Activated CD4-positive, alpha-beta T cell treated with anti-CD3 and anti-CD28 coated beads, Interleukin-2, amount 50 U/mL, for 1 hour (primary cell): ENCODE measurements at places on chromosomes 5 and 9.

DNA sequence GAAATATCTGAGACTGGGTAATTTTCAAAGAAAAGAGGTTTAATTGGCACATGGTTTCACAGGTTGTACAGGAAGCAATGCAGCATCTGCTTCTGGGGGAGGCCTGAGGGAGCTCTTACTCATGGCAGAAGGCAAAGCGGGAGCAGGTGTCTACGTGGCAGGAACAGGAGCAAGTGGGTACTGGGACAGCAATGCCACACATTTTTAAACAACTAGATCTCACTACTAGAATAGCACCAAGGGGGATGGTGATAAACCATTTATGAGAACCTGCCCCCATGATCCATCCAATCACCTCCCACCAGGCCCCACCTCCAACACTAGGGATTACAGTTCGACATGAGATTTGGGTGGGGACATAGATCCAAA, 47.6 kb upstream of the HOMER1 start:
- DNase-seq = no peak

DNA sequence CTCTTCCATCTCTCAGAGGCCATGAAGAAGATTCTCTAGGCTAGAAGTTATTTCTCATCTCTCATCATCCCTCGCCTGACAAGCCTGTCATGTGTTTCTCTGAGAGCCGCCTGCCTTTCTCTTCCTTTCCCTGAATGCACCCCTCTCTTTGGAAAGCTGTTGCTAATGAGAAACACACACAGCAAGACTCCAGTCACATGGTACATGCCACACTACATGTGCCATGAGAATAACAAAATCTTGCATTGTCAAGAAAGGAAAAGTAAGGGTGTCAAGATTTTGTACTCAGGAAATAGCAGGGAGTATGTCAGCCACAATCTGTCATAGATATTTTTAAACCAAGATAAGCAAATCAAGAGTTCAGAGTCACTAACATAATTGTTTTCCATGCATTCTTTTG, 8.9 kb downstream of the AGXT2 start:
- DNase-seq = no peak

- no peak for DNase-seq
Observed at GRCh38 chr9:90884178-90884577, 82.6 kb downstream of the SYK start.

- DNase-seq = no peak
Observed at GRCh38 chr9:93049491-93049890, 9.0 kb upstream of the SUSD3 start.

DNA sequence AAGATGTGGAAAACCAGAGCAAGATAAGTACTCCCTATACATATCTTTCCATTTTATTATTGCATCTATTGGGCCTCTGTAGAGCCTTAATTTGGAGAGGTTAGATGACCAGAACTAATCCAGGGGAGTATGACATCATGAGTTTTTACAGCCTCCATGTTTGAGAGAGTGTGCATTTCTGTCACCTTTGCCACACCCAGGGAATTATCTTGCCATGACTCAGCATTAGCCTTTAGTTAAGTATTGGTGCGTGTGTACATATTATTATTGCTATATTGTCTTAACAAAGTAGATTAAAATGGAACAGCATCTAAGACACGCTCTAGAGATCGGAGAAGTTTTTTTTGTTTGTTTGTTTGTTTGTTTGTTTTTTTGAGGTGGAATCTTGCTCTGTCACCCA, 27.6 kb downstream of the DIMT1 start:
- no peak for DNase-seq

DNA sequence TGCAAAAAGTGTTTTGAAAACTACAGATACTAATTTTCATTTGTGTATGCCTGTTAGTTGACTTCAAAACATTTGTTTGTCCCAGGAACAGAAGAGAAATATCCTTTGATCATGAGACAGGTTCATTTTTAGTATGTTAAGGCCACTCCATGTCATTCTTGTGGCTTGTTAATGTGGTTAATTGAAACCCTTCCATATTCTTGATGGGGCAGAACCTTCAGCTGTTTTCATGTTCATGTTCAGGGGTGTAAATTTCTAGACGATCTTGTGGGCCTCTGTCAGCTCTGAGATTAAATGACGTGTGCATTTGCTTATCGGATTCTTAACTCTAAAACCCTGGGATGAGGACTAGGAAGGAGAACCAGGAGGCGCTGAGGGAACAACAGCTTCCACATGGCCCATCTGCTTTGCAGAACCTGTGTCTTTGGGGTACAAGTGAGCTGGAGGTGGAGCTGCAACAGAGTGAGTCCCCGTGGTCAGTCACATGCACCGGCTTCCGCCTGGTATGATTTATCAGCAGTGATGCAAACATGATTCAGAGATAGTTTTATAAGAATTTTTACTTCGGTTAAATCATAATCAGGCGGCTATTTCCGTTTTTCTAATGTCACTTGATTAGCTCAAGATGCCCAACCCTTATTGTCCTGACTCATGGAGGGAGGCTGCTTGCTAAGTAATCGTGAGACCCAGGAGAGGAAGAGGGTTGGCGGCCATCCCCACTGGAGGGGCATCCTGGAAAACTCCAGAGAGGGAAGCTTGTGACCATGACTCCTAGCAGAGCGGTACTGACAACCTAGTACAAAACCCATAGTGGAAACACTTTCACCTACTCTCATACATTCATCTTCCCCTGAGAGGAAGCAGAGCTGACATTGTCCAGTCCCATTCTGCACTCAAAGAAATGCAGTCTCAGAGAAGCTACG, 138.4 kb downstream of the C9orf152 start:
- DNase-seq = no peak

- no peak for DNase-seq
Observed at GRCh38 chr5:85998656-85999055, 619.1 kb upstream of the COX7C start.

- no peak for DNase-seq
Observed at GRCh38 chr9:130715270-130715669, 21.7 kb downstream of the EXOSC2 start.

- no peak for DNase-seq
Observed at GRCh38 chr5:129836321-129836720, 67.9 kb upstream of the CHSY3 start.

DNA sequence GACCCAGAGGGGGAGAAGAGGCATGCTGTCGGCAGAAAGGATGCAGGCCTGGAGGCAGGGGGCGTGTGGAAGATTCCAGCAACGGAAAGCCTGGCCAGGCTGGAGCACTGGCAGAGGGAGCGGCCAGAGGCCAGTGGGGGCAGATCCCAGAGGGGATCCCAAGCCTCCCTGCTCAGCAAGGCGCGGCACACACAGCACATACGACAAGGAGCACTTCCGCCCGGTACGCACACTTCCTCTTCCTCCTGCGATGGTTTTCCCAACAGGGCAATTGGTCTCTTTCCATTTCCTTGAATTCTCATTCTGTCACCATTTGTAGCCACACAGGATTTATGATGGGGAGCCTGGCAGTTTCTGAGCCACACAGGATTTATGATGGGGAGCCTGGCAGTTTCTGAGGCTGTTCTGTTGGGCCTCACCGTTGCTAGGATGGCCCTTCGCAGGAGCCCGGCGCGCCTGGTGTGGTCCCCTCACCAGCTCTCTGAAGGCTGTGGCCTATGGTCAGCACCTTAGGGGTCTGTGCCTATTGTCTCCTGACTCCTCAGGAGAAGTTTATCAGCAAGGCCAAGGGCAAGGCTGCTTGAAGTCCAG, 123.5 kb upstream of the RAPGEF1 start:
- DNase-seq = no peak

GRCh38 chr5:53790026-53790425, 229.6 kb downstream of the NDUFS4 start:
- DNase-seq = no peak

DNA sequence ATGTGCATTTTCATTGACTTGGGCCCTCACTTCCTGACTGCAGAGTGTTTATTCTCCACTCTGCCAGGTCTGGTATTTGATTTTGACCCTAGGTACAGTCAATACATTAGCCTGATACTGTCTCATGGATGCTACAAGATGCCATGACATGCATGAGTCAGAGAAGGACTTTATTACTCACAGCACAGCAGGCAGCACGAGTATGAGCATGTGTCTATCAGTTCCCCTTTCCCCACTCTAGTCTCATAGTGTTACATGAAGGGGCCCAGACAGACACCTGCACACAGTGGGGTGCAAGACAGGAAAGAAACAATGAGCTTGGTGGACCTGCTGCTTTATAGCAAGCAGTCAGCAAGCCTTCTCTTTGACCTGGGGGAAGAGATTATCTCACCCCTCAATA, 19.6 kb downstream of the ITGA2 start:
- no peak for DNase-seq

DNA sequence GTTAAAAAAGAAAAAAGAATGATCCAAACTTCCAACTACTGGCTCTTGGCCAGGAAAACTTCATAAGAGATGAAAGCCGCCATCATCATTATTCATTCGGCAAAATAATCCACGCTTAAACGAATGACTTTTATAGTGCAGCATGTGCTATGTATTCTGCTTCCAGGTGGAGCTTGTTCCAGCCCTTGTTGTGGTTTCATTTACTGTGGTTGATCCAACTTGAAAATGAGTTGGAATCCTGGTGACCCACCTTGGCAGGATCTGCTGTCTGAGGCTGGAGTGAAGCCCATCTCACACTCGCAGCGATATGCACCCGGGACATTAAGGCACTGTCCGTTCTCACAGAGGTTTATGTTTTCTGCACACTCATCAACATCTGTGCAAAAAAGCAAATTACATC, 209.6 kb downstream of the FBN2 start:
- no peak for DNase-seq
